ENCODE measurements at places on chromosomes 16 and 17.

DNA sequence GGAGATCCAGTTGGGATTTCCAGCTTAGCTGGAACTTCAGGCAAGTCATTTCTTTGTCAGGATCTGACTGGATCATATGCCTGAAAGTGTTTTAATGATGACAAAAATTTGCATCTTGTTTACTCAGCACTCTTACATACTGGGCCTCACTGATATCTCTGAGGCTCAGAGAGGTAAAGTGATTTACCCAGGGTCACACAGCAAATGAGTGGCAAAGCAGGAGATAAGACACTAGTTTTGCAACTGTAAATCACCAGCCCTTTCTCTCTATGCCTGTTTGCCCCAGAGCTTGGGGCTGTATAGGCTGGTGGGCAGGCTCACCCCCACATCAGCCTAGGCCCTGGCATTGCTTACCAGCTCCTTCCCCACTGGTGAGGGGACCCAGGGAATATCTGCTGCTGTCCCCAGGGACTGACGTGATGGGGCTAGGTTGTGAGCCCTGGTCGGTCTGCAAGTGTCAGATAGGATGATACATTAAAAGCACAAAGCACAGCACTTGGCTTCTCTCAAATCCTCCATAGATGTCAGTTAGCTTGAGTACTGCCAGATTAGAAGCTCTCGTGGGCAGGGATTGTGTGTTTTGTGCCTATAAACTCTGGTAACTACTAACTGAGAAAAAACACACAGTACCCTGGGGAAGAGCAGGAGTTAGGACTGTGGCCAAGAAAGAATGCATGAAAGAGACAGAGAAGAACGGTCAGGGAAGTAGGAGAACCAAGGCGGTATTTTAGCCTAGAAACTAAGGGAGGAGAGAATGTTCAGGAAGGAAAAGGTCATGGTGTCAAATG lies 165.4 kb downstream of the COPRS start:
- no peak for DNase-seq

DNA sequence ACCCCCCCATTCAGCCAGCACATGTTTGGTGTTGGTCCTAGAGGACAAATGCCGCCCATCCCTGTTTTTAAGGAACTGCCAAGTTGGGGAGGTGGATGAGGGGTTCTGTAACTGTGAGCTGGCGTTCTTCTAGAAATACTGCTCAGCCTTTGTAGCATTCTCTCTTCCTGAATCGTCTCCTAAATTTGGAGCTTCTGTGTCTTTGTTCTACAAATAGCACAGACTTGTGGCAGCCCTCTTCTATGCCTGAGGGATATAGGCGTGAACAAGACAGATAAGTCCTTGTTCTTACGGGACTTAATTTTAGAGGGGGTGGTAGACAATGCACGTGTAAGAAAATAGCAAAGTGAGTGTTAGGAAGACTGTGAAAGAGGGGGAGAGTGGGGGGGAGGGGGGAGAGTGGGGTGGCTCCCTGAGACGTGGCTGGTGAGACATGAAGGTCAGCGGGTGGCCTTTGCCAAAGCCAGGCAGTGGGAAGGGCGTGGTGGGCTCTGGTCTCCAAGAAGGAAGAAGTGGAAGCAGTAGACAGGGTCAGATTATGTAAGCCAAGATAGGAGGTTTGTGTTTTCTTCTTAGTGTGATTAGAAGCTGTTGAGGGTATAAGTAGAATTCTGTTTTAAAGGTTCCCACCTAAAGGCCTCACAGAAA lies 9.9 kb downstream of the MFSD11 start:
- DNase-seq: no peak

GRCh38 chr16:23929237-23929636 lies 93.5 kb downstream of the PRKCB start:
- DNase-seq: no peak

DNA sequence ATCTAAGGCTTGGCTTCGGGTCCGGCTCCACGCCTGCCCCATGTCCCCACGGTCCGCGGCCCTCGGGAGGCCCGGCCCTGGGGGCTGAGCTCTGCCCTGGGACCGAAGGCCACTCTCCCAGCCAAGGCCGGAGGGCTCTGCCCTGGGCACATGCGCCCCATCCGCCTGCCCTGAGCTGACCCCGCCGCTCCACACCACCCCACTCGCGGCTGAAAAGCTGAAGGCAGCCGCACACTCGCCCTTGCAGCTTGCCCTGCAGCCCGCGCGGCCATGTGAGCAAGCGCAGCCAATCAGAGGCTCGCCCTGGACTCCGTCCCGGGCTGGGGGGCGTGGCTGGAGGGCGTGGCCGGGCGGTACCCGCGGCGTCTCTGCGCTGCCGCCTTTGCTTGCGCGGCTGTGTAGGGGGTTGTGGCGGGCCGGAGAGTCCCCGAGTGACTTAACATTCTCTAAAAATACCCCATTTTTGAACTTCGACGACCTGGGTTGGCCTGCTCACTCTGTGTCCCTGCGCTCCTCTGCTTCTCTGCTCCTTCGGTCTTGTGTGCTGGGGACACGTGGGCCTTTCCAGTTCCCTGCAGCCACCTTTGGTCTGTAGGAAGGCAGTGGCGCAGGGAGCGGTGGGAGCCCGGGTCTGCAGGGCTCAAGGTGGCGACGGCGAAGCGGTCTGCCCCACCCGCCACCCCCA lies 8.8 kb upstream of the MAP2K3 start:
- peak; percentile 51 for DNase-seq

DNA sequence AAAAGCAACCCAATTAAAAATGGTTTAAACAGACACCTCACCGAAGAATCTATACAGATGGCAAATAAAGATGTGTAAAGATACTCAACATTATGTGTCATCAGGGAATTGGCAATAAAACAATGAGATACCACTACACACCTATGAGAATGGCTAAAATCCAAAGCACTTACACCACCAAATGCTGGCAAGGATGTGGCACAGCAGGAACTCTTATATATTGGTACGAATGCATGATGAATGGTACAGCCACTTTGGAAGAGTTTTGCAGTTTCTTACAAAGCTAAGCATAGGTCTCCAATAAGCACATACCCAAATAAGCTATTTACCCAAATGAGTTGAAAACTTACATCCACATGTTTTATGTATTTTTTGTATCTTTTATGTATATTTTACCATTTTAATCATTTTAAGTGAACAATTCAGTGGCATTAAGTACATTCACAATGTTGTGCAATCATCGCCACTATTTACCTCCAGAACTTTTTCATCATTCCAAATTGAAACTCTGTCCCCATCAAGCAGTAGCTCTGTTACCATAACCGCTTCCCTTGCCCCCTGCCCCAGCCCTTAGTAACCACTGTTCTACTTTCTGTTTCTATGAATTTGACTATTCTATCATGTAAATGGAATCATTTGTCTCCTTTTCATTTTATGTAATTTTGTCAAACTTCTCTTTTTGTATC lies 6.7 kb upstream of the ALDH3A2 start:
- no peak for DNase-seq

DNA sequence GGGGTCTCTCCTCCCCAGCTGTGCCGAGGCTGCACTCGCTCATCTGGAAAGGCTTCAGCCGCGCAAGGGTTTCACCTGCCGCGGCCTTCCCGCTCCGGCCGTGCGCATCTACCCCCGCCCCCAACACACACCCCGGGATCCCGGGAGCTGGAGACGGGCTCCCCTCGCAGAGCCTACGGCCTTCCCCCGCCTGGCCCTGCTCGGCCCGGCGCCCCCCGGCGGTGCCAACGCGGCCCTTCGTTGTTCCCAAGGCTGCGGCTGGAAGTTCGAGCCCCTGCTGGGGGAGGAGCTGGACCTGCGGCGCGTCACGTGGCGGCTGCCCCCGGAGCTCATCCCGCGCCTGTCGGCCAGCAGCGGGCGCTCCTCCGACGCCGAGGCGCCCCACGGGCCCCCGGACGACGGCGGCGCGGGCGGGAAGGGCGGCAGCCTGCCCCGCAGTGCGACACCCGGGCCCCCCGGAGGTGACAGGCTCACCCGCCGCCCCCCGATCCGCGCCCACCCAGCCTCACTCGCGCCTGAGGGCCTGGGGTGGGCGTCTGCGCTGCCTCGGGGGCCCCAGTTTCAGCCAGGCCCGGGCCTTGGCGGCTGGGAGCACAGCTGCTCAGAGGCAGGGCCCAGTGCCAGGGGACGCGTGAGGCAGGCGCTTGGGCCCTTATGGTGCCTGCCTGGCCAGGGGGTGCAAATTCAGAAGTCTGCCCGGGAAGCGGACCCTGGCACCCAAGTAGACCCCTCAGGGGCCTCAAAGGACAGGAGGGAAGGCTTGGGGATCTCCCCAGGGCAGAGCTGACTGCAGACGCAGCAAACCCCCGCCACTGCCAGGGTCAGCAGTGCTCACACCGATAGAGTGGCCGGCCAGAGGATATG lies 11.2 kb downstream of the GALK1 start:
- no peak for DNase-seq

DNA sequence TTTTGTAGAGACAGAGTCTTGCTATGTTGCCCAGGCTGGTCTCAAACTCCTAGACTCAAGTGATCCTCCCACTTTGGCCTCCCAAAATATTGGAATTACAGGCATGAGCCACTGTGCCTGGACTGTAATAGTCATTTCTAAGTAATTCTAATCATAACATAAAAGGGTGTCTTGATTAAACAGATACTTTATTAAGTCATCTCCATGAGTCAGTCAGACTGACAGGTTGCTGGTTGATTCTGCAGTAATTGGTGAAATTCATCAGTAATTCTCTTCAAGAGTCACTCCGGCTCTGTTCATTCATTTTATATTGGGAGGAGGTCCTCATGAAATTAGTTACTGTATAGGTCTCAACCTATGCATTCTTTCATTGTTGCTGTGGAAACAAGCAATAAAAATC lies 85.6 kb downstream of the SPECC1 start:
- no peak for DNase-seq

DNA sequence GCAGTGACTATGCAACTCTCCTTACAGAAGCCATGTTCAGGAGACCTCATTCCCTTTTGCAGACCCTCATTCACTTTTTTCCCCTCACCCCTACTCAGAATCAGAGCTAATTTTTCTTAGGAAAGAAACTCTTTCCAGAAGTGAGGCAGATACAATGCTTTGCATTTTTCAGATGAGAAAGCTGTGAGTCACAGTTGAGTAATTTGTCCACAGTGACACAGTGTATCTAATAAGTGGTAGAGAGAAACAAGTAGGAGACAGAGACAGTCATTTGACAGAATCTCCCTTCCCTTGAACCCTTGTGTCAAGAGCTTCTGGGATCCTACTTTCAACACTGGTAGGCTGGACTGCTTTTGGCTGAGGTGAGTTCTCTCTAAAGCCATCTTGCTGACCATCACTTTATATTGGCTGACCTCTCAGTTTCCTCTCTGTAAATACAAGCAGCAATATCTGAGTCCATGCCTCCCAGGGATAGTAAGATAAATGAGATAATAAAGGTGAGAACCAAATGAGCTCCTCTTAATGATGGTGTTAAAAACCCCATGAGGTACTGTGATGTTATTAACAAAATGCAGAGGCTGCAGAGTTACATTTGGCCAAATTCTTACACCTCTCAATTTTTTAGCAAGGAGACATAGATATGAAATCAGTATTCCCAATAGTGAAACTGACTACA lies 130.8 kb downstream of the CA10 start:
- DNase-seq: no peak

DNA sequence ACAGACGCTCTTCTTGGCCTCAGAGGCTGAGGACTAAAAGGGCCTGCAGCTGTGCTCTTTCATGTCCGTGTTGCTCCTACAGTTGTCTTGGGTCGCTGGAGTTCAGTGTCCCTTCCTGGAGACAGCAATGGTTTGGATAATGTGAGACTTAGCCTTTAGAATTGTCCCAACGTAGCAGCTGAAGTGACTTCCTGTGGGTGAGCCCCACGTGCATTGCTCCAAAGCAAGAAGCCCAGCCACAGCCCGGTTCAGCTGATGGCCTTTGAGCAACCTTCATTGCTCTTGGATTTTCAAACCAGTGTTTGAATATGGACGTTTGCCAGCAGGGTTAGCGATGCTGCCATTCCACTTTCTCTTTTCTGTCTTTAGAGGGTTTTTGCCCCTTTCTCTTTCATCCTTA lies 19.7 kb downstream of the TMEM11 start:
- DNase-seq: no peak

DNA sequence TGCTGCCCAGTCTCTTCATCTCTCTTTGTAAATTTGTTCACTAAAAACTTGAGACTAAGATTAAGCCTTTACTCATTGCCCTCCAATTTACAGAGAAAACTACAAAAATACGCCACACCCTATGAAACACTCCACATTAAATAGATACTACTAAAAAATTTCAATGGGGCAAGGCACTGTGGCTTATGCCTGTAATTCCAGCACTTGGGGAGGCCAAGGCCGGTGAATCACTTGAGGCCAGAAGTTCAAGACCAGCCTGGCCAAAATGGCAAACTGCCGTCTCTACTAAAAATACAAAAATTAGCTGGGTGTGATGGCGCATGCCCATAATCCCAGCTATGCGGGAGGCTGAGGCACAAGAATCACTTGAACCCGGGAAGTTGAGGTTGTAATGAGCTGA lies 3.8 kb downstream of the UBE2O start:
- no peak for DNase-seq

DNA sequence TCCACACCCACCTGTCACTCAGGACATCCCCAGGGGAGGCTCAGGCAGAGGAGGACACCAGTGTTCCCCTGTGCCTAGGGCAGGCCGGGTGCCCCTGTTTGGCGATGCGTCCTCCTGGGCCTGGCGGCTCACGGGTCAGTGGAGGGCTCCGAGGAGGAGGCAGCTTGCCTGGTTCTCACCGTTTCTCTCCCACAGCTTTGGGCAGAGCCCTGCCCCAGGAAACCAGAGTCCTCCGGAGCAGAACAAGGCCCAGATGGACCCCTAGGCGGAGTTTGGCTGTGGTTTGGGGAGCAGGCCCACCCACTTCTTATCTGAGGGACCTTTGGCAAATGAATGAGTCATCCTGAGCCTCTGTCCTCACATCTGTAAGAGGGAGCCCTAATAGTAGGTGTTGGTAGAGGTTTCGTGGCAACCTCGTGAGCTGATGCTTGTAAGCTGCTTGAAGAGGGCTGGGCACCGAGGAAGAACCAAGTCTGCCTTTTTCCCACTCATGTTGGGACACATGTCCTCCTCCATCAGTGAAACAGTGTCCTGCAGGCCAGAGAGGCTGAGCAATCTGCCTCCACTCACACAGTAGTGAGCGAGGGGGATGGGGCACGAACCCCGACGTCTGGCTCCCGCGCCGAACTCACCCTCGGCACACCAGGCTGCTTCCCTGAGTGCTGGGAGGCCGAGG lies 247.0 kb upstream of the CIBAR2 start:
- DNase-seq: no peak

GRCh38 chr17:4411201-4411600 lies 22.5 kb upstream of the SPNS3 start:
- no peak for DNase-seq

GRCh38 chr16:81625544-81626153 lies 153.4 kb upstream of the PLCG2 start:
- DNase-seq: no peak

- DNase-seq: peak; percentile 40
Measured at GRCh38 chr16:17963185-17963836, 373.2 kb downstream of the NPIPA8 start.

GRCh38 chr16:80507538-80507937 lies 33.3 kb upstream of the DYNLRB2 start:
- DNase-seq: no peak
